ENCODE measurements at places on chromosomes 11 and 22.

DNA sequence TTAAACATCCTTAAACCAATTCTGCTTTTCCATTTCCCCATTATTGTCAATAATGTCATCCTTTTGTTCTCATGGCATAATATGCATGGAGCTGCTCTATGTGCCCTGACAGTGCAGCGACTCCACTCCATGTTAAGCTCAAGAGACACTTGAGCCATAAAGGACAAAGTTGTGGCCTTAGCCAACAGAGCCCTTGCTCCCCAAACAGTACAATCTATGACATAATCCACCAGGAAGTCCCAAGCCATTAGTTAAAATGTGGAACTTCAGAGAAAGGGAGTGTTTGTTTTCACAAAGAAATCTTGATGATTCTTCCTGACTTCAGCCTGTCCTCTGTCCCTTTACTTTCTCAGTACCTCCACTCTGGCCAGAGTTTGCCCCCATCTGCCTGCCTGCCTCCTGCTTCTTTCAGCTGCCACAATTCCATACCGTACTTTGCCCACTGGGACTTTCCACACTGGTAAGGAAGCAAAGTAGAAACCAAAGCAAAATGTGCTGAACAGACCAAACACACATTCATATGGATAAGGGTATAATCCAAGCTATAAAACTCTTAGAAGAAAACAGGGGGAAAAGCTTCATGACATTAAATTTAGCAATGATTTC, 46.3 kb upstream of the ZC3H12C start:
- no peak for DNase-seq

GRCh38 chr11:84316866-84317555, 1030.8 kb upstream of the CCDC90B start:
- DNase-seq: no peak

DNA sequence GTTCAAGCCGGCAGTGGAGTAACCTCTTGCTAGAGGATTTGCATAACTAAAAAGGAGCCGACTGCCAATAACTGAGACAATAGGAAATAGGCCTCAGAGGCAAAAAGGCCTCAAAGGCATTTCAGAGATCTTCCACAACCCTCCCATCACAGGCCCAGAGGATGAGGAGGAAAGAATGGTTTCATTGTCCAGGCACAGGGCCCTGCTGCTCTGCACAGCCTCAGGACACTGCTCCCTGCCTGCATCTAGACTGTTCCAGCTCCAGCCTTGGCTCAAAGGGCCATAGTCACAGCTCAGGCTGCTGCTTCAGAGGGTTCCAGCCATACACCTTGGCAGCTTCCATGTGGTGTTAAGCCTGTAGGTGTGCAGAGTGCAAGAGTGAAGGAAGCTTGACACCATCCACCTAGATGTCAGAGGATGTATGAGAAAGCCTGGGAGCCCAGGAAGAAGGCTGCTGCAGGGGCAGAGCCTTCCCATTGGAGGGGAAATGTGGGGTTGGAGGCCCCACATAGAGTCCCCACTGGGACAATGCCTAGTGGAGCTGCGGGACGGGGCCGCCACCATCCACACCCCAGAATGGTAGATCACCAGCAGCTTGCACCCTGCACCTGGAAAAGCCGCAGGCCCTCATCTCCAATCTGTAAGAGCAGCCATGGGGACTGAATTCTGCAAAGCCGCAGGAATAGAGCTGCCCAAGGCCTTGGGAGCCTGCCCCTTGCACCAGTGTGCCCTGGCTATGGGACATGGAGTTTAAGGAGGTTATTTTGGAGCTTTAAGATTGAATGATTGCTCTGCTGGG, 8.2 kb upstream of the LRP5 start:
- DNase-seq: no peak

- DNase-seq: no peak
Observed at GRCh38 chr11:104098132-104098531, 61.7 kb downstream of the DDI1 start.

- DNase-seq: no peak
Observed at GRCh38 chr11:86699040-86699791, 26.8 kb upstream of the ME3 start.

- DNase-seq: no peak
Observed at GRCh38 chr11:6269994-6270393, 10.4 kb downstream of the CCKBR start.

DNA sequence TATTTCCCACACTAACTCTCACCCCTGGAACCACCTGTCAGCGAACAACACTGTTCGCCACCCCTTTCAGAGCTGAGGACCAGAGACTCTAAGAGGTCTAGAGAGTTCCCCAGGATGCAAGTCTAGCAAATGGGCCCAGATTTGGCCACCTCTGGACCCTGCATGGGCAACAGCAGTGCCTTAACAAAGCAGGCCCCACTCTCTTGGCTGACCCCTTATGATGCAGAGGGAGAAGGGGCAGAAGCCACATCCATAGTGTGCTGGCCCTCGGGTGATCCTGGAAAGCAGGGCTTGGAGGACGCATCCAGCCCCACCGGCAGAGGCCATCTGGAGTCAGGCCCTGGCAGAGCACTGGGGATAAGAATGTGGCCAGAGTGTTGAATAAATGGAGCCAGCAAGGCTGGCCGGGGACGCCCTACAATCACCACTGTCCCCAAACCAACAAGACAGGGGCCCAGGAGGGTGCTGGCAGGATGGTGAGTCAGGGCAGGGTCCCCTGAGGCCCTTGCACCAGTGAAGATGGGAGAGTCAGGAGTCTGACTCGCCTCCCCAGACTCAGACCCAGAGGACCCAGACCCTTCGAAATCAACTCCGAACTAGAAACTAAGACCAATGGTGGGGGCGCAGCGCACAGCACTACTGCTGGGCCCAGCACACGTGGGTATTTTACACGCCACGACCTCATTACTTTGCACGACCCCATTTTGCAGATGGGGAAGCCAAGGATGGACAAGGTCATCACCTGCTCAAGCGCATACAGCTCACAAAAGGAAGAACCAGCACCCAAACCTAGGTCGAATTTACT, 6.5 kb downstream of the CSNK1E start:
- DNase-seq: no peak

DNA sequence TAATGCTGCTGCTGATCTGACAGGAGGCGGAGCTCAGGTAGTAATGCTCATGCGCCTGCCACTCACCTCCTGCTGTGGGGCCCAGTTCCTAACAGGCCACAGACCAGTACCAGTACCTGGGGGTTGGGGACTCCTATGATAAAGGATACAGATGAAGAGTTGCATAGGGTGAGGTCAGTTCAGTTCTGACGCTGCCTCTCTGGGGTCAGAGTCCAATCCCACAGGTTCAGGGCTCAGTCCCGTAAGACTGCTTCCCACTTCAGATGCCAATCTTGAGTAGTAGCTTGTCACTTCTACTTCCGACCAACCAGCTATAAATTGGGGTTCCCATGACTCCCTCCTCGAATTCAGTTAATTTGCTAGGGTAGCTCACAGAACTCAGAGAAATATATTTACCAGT, 8.6 kb downstream of the ASRGL1 start:
- no peak for DNase-seq

DNA sequence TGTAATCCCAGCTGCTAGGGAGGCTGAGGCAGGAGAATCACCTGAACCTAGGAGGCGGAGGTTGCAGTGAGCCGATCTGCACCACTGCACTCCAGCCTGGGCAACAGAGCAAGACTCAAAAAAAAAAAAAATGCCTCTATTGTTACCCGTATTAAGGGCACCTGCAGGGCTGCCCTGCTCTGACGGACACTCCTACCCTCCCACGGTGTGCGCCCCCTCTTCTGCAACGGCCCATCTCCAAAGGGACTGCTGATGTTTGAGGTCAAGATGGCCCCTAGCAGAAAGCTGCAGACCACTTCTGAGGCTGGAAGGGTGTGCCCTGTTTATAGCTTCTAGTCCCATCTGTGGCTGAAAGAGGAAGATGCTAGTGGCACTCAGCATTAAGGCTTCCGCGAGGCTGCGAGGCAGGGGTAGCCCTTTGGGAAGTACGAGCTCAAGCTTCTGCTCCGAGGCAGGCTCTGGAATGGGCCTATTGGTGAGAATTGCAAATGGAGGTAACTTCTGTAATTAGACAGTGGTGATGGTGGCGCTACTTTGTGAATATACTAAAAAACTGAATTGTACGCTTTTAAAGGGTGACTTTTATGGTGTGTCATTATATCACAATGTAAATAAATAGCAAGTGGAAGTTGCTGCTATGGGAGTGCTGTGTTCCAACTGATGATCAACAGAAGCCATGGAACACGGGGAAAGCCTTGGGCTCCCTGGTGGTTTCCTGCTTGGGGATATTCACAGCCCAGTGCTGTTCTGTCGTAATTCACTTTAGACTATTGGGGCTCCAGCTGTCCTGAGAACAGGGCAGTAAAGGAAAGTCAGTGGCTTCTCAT, 24.3 kb downstream of the ARFGAP2 start:
- no peak for DNase-seq

GRCh38 chr22:39563571-39564428, 6.8 kb upstream of the CACNA1I start:
- DNase-seq: no peak

GRCh38 chr11:127470306-127470884, 469.8 kb upstream of the KIRREL3 start:
- no peak for DNase-seq

GRCh38 chr11:63493127-63493526, 2.2 kb upstream of the PLAAT5 start:
- no peak for DNase-seq
